ENCODE measurements at places on chromosomes 3 and 15.
A peak's percentile ranks its signal among the peaks of the same experiment; 100 is the strongest.

- DNase-seq: no peak
Observed at GRCh38 chr3:127755305-127755681, 67.0 kb downstream of the MGLL start.

- DNase-seq: no peak
Observed at GRCh38 chr3:74510261-74510818, 104.1 kb downstream of the CNTN3 start.

GRCh38 chr3:18556001-18556408 lies 130.9 kb upstream of the SATB1 start:
- DNase-seq: no peak

GRCh38 chr3:172156586-172156955 lies 117.2 kb downstream of the FNDC3B start:
- no peak for DNase-seq

DNA sequence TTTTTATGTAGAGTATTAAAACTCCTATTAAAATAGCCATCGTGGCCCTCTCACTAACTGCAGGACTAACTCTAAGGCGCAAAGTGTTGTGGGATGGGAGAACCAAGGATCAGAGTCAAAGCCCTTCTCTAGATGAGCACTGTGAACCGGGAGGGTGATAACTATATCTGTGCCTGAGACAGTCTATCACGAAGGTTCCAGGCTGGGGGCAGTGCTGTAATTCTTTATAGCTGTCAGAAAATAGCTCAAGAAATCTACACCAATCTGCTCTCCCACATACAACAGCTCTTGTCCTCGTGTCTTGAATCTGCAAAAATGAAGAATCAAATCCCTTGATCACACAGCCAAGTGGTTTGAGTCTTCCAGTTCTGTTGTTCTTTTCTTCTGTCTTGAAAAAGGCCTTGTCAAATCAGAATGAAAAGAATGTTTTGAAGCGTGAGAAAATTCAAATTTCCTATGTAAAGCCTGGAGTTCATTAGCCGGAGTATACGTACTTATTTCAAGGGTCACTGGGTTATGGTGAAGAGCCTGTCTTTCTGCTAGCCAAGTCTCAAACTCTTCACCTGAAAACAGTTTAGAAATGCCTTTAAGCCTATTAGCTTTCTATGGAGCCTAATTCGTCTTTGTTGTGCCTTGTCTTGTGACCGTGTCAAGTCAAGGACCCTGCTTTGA lies 185.3 kb upstream of the NECTIN3 start:
- DNase-seq: no peak

DNA sequence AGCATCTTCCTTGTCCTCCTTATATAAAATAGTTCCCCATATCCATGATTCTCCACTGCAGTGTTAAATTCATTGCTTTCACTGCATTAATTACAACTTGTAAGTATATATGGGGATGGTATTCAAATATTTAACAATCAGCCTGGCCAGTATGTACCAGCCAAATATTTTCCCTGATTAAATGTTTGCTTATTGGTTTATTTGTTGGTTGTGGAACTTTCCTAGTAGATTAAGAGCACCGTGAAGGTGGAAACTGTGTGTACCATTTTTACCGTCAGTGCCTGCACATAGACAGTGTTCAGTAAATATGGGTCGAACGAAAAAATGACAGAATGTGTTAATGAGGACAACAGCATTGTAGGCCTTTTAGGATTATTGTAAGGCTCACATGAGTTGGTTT lies 7.0 kb downstream of the LAMP3 start:
- DNase-seq: no peak

GRCh38 chr15:40867199-40867598 lies 6.8 kb downstream of the RHOV start:
- DNase-seq: no peak

DNA sequence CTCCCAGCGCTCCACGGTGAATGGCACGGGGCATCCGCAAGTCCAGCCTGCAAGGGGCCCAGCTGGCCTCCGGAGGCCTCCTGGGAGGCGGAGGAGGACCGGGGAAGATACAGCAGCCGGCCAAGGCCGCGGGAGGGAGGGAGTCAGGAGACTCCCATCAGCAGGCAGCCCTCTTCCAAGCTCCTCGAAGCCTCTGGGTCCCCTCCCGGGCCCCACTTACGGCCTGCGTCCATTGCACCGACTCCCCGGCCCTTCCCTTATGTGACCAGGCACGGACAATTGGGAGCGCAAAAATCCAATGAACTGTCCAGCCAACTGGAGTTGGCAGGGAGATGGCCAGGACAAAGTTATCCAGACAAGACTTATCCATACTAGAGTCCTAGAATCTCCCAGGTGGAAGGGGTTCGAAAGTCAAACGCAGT lies 668 bp downstream of the MFGE8 start:
- DNase-seq: no peak

GRCh38 chr3:130340766-130341165 lies 4.7 kb upstream of the COL6A5 start:
- no peak for DNase-seq

GRCh38 chr3:113783980-113784379 lies 37.1 kb downstream of the ATP6V1A start:
- DNase-seq: no peak

DNA sequence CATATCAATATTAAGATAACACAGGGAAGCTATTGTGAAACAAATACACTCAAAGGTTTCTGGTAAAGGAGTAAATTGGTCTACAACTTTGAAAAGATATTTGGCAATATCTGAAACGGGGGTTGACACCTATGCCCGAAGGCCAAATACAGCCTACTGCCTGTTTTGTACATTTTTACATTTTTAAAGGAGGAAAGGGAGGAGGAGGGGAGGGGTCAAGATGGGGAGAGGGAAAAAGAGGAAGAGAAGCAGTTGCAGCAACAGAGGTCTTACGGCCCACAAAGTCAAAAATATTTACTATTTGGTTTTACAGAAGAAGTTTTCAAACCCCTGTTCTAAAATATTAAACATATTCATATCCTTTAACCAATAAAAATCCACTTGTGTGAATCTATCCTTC lies 94.2 kb downstream of the FMN1 start:
- no peak for DNase-seq

- DNase-seq: no peak
Observed at GRCh38 chr3:131796111-131796510, 238.7 kb downstream of the CPNE4 start.

GRCh38 chr3:55669133-55669532 lies 182.0 kb upstream of the WNT5A start:
- DNase-seq: no peak

- no peak for DNase-seq
Observed at GRCh38 chr3:81911221-81911620, 149.8 kb upstream of the GBE1 start.

GRCh38 chr3:108887777-108888176 lies 65.2 kb downstream of the TRAT1 start:
- DNase-seq: no peak

DNA sequence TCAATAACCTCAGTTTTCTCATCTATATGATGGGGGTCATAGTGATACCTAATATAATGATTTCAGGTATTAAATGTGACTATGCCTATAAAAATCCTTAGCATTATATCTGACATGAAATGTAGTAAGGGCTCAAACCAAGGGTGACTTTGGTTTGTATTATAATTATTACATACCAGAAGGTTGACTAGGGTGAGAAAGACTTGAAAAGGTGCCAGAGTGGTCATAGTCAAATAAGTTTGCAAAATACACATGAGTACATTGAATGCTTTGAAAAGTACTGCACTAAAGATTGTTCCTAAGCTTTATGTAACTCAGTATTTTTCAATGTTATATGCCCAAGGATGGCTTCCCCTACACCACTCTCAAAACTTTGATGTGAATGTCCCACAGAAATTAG lies 297.2 kb downstream of the ARPP21 start:
- DNase-seq: no peak

DNA sequence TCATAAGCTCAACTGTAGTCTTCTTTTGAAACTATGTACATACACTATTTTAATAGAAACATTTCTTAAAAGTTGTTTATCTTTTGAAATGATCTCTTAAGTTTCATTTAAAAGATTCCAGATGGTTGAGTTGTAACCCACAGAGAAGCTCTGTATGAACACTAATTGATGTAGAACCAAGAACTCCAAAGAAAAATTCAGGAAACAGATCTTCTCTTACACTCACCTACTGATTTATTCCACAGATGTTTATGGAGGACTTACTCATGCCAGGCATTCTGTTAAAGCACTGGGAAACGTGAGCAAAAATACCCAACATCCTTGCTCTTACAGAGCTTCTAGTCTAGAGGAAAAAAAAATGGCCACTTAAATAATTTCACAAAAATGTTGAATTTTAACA lies 551.1 kb downstream of the NAALADL2 start:
- DNase-seq: no peak

DNA sequence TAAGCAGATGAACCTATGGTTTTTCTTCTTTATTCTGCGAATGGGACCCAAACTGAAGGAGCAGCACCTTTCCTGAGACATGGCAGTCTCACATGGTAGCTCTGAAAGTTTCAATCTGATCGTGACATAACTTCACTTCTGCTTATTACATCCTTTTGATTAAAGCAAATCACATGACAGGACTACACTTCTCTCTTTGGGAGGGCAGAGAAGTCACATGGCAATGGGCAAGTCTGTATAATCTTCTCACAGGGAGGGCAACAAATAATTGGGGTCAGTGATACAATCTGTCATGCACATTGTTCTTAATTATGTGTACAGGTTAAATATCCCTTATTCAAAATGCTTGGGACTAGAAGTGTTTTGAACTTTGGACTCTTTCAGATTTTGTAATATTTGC lies 21.6 kb downstream of the NCBP2 start:
- DNase-seq: no peak

DNA sequence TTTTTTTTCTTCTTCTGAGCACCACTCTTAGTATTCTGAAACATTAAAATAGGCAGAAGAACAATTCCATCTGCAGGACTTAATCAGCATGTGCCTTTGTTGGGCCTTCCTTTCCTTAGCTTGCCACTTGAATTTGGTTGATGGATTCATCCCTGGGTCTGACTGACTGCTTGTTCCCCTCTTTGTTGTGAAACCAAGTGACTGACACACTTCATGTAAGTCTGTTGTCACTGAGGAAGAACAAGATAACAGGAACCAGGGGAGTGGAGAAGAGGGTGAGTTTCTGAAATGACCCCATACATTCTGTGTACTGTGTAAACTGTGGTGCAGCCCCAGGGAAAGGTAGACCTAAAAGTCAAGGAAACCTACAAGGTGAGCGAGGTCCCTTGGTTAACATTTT lies 188.7 kb upstream of the TBC1D5 start:
- no peak for DNase-seq

GRCh38 chr3:98039322-98040024 lies 4.4 kb upstream of the GABRR3 start:
- DNase-seq: peak; percentile 83

DNA sequence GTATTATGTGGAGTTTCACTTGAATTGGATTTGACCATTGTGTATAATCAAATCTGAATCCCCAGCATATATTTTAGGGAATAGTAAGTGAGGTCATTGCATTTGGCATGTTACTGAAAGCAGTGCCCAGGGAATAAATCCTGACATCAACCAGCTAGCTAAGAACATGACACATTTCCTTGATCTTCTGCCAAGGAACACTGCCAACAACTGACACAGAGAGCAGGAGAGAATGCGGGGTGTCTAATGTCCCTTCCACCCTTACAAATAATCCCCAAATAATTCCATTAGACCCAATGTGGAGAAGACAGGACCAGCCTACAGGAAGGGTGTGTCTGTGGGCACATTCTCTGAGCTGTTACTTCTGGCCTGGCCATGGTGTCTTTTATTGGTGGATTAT lies 30.6 kb upstream of the UBE3A start:
- peak; percentile 8 for DNase-seq

DNA sequence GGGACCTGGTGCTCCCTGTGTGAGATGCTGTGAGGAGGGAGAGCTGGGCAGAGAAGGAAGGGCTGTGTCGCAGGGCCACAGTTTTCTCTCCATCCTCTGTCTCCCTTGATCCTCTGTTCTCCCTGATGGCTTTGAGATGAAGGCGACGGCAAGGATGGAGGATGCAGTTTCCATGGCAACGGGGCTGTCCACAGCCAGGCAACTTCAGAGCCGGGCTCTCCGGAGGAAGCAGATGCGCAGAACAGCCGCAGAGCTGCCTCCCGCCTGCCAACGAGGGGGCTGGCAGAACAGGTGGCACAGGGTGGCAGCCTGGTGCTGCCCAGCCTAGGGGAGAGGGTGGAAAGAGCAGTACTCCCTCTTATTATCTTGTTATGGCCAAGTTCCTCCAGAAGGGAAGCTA lies 9.9 kb upstream of the GRM2 start:
- DNase-seq: no peak

DNA sequence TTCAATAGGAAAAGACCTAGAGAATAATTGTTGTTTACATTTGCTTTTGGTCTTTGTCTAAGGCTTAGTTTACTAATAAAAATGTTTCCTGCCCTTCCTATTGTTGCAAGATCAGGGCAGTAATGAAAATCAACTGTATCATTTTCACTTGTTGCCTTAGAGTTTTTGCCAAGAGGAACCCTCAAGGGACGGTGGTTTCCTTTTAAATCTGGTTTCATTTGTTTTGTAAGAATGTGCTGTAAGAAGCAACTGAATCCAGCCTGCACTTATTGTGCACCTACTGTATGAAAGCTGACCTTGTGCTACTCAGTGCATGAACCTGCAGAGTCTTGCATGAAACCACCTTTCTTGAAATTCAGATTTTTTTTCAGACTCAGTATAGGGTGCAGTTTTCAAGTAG lies 5.3 kb downstream of the IGF1R start:
- no peak for DNase-seq

GRCh38 chr3:121995161-121996137 lies 26.6 kb downstream of the ILDR1 start:
- DNase-seq: peak; percentile 54

GRCh38 chr3:40923143-40923542 lies 276.2 kb upstream of the CTNNB1 start:
- no peak for DNase-seq

DNA sequence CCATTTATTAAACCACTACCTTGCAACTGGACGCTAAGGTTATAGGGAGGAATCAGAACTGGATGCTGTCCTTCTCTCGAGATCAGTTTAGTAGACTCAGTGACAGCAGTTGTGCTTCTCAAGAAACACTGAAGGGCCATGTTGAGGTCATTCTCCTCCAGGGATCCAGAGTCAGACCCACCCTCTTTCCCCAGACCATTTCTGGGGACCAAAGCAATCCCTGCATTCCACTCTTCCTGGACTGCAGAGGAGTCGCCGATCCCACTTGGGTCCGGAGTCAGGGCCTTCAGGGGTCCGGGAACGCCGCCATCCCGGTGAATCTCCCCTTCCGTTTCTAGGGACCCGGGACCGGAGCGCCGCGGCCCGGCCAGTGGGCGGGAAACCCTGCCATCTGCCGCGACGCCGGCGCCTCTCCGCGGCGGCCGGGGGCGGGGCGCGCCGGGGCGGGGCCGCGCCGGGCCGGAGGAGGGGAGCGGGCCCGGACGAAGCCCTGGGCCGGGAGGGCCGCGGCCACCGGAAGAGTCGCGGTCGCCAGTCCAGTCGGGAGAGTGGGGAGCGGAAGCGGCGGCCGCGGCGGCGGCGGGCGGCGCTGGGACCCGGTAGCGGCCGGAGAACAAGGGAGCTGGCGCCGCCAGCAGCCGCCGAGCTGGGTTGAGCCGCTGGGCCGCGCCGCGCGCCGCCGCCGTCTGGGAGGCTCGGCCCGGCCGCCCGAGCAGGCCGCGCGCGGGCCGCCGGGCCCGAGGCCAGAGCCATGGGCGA lies at the start of gene DVL3:
DVL3 (plus strand) TSS at position 493 of the 759 bp plus-strand sequence; CDS start at position 752, 259 bp downstream.
- DNase-seq: peak; percentile 23
